ENCODE measurements at places on chromosomes 7 and 10. TPM values are rescaled to one million over a fixed set of nuclear protein-coding genes. Genes with fewer than 3 reads are reported as not detected.

GRCh38 chr7:41779918-41780317 is 77.0 kb upstream of the INHBA start:
- ATAC-seq, result no peak

DNA sequence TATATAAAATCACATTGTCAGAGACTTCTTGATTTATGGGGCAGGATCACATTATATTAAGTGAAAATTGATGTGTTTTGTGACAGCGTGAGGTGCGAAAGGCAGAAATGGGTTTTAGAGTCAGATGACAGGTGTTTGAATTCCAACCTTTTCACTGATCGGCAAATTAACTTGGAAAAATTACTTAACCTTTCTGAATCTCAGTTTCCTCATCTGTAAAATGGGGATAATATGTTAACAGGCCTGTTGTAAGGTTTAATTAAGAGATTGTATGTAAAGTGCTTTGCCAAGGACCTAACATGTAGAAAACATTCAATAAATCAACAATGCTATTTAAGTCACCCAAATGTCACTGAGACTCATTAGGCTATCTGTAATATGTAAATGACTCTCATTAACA is 221.2 kb upstream of the LYZL1 start:
- ATAC-seq, result no peak

DNA sequence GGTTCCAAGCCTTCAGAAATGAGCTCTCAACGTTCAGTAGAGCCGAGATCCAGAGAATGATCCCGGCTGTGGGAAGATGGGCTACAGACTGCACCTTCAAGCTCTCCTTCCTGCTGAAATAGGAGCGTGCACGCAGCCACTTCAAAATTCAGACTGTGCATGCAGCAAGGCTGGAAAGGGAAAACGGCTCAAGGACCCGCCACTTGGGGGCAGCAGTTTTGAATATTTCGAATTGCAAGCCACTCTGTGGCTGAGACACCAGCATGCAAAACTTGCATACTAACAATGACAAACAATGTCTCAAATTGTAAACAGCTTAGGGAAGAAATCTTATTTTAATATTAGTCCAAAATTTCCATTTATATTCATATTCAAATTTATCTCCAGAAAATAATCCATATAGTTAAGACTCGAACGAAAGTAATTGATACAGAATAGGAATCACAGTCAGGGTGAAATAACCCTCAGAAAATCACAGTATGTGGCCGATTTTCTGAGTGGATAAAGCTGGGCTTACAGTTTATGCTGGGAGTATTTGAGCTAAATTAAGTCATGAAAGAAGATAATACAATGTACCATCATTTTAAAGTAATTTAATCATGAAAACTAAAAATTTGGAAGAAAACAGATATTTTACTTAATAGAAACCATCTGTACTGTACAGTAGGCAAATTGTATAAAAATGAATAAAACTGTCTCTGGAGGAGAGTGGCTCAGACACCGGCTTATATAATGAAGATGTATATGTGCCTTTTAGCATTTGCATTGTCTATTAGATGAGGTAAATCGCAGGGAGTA is 137.9 kb upstream of the MKI67 start:
- peak; percentile 32 for ATAC-seq

GRCh38 chr7:28979776-28980175 is 21.6 kb upstream of the TRIL start:
- no peak for ATAC-seq

RADIL gene
- total RNA-seq, result 0.08 TPM

SPDYE18 gene
- total RNA-seq, result not detected

Measured in activated T-helper 17 cell treated with anti-CD3 and anti-CD28 coated beads, Interleukin-2, amount 50 U/mL, for 72 hours (primary cell).